ENCODE measurements at places on chromosomes 3 and 15. TPM values are rescaled to one million over a fixed set of nuclear protein-coding genes. Genes with fewer than 3 reads are reported as not detected.

GRCh38 chr15:81723701-81724100 lies 322.1 kb downstream of the MEX3B start:
- no peak for DNase-seq

DNA sequence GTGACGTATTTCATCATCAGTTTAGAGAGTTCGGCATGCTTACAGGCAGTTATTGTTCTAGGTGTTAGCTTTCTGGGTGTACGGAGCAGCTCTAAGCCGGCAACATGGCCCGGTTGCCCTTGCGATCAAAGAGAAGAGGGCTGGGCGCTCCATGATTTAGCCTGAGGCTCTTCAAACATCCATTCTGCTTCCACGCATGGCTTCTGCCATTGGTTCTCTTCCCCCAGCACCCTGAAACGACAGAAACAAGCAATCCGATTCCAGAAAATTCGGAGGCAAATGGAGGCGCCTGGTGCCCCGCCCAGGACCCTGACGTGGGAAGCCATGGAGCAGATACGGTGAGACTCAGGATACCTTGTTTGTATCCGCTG lies 574 bp downstream of the NGRN start:
- peak; percentile 49 for DNase-seq

Gene CLEC3B
- 0.75 TPM for total RNA-seq

DNA sequence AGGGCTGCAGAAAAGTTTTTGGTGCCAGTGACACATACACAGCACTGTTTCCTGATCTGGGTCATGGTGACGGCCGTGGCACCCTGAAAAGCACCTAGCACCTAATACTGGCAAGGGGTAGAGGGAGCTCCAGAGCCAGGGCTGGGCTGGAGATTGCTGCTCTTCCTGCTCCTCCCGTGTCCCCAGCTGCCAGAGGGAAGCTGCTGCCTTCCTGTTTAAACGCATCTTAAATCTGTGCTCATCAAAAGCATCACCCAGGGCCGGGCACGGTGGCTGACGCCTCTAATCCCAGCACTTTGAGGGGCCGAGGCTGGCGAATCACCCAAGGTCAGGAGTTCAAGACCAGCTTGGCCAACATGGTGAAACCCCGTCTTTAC lies 156.7 kb upstream of the MEF2A start:
- peak; percentile 75 for DNase-seq

Gene C3orf80
- 0.21 TPM for total RNA-seq

GRCh38 chr3:107369791-107370190 lies 7.4 kb upstream of the CCDC54 start:
- DNase-seq, result no peak

Gene MYL3
- 7.8 TPM for total RNA-seq

GRCh38 chr3:14392231-14392630 lies 10.2 kb upstream of the SLC6A6 start:
- DNase-seq, result no peak

GRCh38 chr15:39641191-39641889 lies 60.5 kb downstream of the THBS1 start:
- DNase-seq, result no peak

Gene C2CD4A
- total RNA-seq, result not detected

Gene CA12
- total RNA-seq, result 0.62 TPM

- no peak for DNase-seq
Observed at GRCh38 chr15:77042955-77043920, 27.7 kb downstream of the TSPAN3 start.

Gene CCR8
- not detected for total RNA-seq

DNA sequence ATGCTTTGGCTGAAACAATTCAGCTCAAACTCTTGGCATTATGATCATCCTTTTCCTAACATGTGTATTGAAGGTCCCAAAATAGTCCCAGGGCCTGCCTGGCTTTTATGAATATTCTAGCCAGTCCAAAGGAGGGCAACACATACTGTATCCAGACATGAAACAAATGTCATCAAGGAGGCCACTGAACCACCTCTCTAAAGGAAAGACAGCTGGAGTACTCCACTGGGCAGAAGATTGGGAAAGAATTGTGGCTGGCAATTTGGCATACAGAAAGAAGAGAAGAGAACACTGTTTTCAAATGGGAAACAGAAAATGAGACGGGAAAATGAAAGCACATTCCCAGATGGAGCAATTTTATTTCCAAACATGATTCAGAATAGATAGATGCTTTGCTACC lies 80.6 kb downstream of the NCEH1 start:
- DNase-seq, result peak; percentile 82

Gene TRPM1
- total RNA-seq, result not detected

DNA sequence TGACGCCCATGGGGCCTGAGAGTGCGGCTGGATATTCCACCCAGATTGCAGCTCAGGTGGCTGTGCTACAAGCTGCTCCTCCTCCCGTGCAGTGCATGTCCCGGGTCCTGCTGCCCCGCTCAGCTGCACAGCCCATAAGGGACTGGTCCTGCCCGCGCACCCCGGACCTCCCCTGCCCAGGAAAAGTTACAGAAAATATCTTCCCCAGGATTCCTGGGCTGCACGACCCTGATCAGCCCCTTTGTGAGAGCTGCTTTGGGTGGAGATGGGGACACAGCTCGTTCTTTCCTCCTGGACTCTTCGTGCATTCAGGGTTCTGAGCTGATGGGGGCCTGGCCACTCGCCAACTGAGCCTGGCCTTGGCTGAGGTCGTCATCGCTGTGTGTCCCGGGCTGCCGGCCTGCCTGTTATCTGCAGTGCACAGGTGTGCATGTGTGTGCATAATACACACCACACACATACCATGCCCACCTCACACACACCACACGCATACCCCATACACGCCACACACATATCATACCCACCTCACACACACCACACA lies 28.8 kb downstream of the APBA2 start:
- no peak for DNase-seq

Gene CASR
- total RNA-seq, result not detected

Gene CDV3
- total RNA-seq, result 396 TPM

DNA sequence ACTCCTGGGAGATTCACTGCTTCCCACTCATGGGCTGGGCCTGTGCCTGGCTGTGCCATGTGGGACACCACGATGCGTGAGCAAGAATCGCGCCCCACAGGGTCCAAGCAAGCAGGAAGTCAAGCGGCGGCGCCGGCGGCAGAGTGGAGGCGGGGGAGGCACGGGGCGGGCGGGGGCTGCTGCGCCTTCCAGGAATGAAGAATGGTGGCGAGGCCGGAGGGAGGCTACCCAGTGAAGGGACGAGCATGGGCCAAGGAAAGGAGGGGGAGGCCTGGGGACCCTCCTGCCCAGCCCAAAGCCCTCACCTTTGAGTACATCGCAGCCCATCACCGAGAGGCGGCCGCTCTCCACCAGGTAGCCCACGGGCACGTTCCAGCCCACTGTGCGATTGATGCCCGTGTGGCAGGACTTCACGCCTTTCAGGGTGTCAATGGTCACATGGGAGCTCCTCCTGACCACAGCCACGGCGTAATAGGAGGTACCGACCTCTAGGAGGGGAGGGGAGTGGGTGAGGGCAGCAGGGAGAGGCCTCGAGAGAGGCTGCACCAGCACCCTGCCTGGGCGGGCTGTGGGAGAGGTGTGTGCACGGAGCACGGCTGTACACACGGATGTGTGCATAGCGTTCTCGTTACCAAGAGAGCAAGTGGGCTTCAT lies 5.5 kb downstream of the MELTF start:
- DNase-seq, result no peak

Gene NTRK3
- 0.26 TPM for total RNA-seq

DNA sequence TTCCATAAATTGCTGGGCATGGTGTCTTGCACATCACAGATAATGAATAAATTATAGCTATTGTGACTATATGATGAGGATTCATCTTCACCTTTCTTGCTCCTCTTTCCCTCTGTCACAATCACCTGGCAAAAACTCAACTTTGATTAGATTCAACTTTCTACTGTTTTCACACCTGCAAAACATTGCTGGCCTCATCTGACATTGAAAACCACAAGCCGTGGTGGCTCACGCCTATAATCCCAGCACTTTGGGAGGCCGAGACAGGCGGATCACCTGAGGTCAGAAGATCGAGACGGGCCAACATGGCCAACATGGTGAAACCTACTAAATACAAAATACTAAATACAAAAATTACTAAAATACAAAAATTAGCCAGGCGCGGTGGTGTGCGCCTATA lies 12.7 kb upstream of the PEX5L start:
- no peak for DNase-seq

Gene TMED3
- total RNA-seq, result 129 TPM

Gene LRTM1
- 0.16 TPM for total RNA-seq

GRCh38 chr15:64447536-64448315 lies 12.7 kb upstream of the ZNF609 start:
- no peak for DNase-seq

Gene VGLL4
- total RNA-seq, result 71.9 TPM

DNA sequence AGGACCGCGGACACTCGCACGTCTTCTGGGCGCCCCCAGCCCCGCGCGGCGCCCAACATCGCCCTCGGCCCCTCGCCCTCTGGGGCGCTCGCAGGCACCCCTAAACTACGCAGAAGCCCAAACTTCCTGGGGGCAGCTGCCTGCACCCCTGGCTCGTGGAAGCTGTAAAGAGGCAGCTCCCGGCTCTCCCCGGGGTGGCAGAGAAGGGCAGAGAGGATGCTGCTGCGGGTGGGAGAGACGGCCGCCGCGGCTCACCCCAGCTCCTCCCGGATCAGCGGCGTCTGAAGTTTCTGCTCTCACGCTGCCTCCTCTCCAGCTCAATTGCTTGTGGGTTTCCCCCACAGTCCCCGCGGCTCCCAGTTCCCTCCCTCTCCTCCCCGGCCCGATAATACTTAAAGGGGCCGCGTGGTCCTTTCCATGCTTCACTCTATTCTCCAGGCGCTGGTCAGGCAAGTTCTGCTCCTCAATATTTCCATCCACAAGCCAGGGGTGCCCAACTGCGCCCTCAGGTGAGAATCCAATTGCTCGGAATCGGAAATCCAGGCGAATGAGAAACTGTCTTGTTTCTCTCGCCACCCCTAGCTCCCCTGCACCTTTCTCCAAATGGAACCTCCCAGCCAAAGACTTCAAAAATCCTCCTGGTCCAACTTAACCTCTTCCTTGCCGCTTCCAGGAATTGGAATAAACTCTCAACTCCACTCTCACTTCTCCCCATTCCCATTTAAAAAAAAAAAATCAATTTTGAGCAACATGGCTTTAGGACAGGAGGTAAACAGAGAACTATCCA lies 748.5 kb downstream of the ROBO1 start:
- DNase-seq, result peak; percentile 90

Gene ITGA11
- 29.2 TPM for total RNA-seq

- no peak for DNase-seq
Observed at GRCh38 chr15:37221671-37222145, 121.4 kb upstream of the MEIS2 start.

- no peak for DNase-seq
Observed at GRCh38 chr3:133701435-133702358, 40.0 kb upstream of the TOPBP1 start.

Gene APH1B
- 19.7 TPM for total RNA-seq

GRCh38 chr15:74402873-74403587 lies 30.7 kb downstream of the SEMA7A start:
- DNase-seq, result peak; percentile 91

GRCh38 chr3:10466186-10466585 lies 39.2 kb downstream of the ATP2B2 start:
- no peak for DNase-seq

DNA sequence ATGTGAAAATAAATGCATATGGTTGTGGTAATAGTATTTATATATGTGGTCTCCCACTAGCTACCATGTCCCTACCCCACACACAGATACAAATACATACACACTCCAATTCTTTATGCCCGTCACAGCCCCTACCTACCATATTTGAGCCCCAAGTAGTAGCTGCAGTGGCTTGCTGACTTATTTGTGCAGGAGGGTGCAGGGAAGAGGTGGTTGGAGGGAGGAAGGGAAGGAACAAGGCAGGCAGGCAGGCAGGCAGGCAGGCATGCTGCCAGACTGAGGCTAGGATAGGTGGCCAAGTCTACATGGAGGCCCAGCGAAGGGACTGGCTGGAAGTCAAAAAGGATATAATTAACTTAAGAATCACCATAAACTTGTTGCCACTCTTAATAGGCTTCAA lies 82.9 kb downstream of the SCN11A start:
- no peak for DNase-seq

GRCh38 chr3:195212749-195213375 lies 58.1 kb downstream of the XXYLT1 start:
- DNase-seq, result no peak

Gene STIMATE
- 8.9 TPM for total RNA-seq

DNA sequence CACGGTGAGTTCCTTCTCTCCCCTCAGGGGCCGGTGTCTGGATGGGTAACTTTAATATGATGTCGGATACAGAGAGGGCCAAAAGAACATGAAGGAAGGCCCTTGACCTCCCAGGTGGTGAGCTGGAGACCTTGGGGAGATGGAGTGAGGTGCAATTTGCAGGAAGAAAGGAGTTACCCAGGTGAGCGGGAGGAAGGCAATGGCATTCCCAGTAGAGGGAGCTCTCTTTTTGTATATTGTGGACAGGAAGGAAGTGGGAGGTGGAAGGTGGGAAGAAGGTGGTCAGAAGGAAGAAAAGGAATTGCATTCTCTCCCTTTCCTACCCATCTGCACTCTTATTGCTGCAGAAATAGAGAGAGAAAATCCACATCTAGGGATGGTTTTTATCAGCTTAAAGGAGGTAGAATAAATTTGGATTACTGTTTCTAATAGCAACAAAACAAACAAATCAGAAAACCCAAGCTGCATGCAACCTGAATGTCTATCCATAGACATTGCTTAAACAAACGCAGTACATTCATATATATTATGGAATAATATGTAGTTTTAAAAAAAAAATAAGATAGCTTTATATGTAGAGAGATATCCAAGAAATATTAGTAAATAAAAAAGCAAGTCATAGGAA lies 169.0 kb upstream of the TSC22D2 start:
- no peak for DNase-seq

DNA sequence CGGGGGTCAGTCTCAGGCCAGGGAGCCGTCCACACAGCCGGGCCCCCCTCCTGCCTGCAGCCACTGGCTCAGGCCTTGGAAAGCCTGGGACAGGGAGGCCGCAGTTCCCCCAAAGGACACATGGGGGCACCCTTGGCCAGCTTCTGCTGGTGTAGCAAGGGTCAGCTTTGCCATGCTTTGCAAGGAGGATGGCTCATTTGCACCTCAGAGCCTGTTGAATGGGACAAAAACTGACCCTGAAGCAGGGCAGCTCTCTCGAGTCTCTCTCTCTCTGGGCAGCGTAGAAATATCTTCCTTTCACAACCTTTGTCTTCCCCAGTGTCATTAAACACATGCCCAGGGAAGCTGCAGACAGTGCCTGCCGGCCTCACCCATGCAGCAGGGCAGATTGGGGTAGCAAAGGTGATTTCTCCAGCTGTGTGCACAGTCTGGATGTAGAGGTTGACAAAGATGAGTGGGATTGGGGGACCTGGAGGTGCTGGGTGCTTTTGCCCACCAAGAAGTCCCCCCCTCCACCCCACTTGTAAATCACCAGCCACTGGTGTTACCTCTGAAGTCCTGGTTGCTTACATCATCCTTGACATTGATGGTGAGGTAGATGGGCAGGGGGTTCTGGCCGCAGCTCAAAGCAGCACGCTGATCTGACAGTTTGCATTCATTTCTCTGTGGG lies 17.4 kb upstream of the EHD4 start:
- peak; percentile 79 for DNase-seq

DNA sequence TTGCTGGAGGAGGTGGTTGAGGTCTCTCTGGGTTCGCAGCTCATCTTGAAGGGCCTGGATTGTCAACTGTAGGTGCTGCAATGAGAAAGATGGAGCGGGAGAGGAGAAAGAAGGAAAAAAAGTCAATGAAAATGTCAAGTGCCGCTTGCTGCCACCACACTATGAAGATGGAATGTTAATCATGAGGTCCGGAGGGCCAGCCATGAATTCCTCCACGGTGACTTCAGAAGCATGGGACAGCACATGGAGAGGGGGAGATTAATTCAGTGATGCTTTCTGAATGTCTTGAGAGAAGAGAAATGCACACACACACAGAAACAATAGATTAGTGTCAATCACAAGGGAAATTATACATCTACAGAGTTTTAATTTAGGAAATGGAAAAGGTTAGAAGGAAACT lies 171.9 kb downstream of the ERC2 start:
- DNase-seq, result peak; percentile 48

Gene EFCAB12
- total RNA-seq, result 0.35 TPM

Gene CDHR4
- total RNA-seq, result not detected
